Occipital lobe (tissue), 3 donors: ENCODE measurements at places on chromosomes 5 and 9. TPM values are rescaled to one million over a fixed set of nuclear protein-coding genes. Genes with fewer than 3 reads are reported as not detected.

The ADGRD2 gene
- not detected for total RNA-seq

The PCDHA9 gene
- total RNA-seq: 18.6 TPM

The WDR31 gene
- 1.7 TPM for total RNA-seq

The LRRC14B gene
- total RNA-seq: not detected

The ENTR1 gene
- total RNA-seq: 20.1 TPM

The SLC6A3 gene
- total RNA-seq: not detected

The TXNDC8 gene
- total RNA-seq: not detected

The GRPEL2 gene
- 59.9 TPM for total RNA-seq

The ZFP2 gene
- 9.4 TPM for total RNA-seq

The CDK7 gene
- 57.4 TPM for total RNA-seq

The PCDHB4 gene
- 4.7 TPM for total RNA-seq

The PPP3R2 gene
- not detected for total RNA-seq

The SH3TC2 gene
- 1.6 TPM for total RNA-seq

The TMEM174 gene
- not detected for total RNA-seq

The CCNI2 gene
- 0.16 TPM for total RNA-seq

The CSF1R gene
- 8.3 TPM for total RNA-seq

The UGT3A1 gene
- not detected for total RNA-seq

The SPATA31E1 gene
- total RNA-seq: not detected

The NSG2 gene
- 565 TPM for total RNA-seq

The ADAMTS6 gene
- total RNA-seq: 17.5 TPM

The C9 gene
- total RNA-seq: not detected

The MAST4 gene
- total RNA-seq: 13.6 TPM

The PFN3 gene
- not detected for total RNA-seq

The ZDHHC11 gene
- 7.2 TPM for total RNA-seq

The LCP2 gene
- 1.4 TPM for total RNA-seq

The LMBRD2 gene
- 85.8 TPM for total RNA-seq

The TNFSF15 gene
- total RNA-seq: 0.16 TPM

The PCDHAC2 gene
- 33.5 TPM for total RNA-seq

The CDC25C gene
- 2.3 TPM for total RNA-seq

The HSDL2 gene
- 21.4 TPM for total RNA-seq

The TMEM171 gene
- total RNA-seq: 0.78 TPM
